ENCODE measurements at places on chromosomes 4 and X. TPM values are rescaled to one million over a fixed set of nuclear protein-coding genes. Genes with fewer than 3 reads are reported as not detected.

- no peak for DNase-seq
Measured at GRCh38 chrX:155662282-155662681, 49.5 kb upstream of the TMLHE start.

DNA sequence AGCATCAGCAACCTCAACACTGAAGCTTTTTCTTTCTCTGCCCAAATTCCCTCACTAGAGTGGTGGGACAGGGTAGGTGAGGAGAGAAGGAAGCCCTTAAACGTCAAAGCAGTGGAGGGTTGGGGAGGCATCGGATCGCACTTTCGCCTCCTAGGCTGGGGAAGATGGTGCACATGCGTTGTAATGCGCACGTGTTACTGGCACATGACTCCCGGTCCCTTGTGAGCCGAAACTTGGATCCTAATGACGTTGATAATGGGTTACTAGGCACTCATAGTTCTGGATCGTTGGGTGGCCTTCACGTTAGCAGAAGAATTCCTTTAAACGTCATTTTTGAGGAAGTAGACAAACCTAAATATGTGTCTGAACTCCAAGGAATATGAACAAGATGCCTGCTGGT, at the start of gene CBLL2:
TSS of gene CBLL2 (plus strand) at position 301 of the 400 bp plus-strand sequence. CDS start at position 380, 79 bp downstream.
- DNase-seq = no peak

DNA sequence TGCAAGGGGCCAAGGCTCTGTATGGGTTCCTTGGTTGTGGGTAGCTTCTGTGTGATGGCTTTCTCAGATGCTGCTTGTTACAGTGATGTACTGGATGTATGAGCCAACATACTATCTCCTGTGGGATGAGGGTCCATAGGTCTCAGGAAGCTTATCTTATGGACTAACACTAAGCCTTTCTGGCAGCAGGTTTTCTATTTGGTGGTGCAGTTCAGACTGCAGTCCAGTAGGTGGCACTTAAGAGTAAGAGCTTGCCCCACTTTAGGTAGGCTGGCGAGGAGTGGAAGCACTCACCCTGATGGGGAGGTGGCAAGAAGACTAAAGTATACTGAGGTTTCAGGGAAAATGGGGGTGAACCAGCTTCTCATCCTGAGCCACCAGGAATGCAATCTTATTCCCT, 306.7 kb upstream of the MAOA start:
- DNase-seq = no peak

GRCh38 chr4:124833831-124834505, 121.4 kb upstream of the ANKRD50 start:
- DNase-seq = no peak

DNA sequence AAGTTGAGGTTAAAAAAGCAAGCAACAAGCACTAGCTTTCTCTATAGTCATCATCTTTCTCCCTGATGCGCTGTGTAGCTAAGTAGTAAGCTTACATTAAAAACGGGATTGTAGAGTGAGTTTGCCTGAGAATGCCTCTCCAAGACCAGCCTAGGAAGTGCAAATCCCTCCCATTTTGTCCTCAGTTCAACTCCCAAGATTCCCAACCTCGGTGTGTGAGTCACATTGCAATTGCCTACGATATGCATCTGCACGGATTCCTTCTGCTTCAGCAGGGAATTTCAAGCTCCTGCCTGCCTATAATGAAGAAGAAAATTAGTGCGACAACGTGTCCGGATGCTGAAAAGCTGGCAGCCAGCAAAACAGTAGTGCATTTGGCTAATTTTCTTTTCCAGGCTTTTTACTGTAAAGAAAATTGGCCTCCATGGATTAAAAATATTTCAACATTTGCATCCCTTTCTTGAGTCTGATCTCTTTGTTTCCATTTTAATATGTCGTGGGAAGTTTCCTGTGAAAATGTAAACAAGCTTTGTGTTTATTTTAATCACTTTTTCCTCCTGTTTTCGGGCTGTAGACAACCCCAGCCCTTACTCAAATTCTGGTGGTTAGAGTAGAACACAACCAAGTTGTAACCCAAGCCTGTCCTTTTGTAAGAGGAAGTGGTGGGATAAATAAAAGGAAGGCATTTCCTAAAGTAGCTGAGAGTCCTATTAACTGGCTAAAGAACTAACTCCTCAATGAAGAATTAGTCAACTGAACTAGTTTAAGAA, 58.4 kb upstream of the TET2 start:
- DNase-seq = no peak

DNA sequence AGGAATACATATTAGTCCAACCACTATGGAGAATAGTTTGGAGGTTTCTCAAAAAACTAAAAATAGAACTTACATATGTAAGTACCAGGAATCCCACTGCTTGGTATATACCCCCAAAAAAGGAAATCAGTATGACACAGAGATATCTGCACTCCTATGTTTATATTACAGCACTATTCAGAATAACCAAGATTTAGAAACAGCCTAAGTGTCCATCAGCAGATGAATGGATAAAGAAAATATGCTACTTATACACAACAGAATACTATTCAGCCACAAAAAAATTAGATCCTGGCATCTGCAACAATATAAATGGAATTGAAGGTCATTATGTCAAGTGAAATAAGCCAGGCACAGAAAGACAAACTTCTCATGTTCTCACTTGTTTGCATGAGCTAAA, 27.5 kb upstream of the ABCG2 start:
- no peak for DNase-seq

DNA sequence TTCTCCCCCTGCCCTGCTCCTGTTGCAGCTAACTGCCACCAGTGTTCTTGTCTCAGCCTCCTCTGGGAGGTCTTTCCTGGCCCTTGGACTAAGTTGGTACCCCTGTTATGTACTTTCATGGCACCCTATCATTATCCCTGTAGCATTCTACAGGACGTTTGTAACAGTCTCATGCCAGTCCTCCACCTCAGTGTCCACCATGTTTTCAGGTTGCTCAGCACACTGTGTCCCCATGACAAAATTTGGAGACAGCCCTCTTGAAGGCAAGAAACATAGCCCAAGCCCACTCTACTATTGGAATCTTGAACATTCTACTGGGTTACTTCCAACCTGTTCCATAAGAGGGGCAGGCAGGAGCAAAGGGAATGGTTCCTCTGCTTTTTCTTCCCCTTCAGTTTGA, 194.4 kb upstream of the ANXA3 start:
- DNase-seq = no peak

- no peak for DNase-seq
Measured at GRCh38 chrX:108070891-108071290, 20.5 kb downstream of the PSMD10 start.

DNA sequence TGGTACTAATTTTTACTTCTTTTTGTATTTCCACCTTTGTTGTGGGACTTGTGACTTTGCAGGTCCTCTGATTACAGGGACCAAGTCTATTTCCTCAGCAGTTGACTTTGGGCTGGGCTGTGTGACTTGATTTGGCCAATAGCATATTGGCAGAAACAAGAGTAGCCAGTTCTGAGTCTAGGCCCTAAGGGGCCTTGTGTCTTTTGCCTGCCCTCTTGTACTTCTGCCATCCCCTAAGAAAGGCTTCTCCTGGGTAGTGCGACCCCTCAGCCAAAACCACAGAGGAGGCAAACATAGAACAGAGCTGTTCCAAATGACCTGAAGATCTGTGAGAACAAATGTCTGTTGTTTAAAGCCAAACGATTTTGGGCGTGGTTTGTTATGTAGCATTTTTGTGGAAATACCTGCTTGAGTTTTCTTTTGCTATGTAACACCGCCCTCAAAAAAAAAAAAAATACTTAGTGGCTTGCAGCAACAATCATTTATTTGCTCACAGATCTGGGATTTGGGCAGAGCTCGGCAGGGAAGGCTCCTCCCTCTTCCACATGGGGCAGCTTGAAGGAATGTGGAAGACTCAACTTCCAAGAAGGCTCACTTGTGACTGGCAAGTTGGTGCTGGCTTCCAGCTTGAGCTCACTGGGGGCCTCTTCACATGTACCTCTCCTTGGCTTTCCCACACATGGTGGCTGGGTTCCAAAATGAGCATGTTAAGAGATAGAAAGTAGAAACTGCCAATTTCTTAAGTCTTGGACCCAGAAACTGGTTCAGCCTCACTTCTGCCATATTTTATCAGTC, 423.0 kb upstream of the CNKSR2 start:
- no peak for DNase-seq

GRCh38 chr4:174629265-174629664, 107.0 kb upstream of the HPGD start:
- DNase-seq = no peak

DNA sequence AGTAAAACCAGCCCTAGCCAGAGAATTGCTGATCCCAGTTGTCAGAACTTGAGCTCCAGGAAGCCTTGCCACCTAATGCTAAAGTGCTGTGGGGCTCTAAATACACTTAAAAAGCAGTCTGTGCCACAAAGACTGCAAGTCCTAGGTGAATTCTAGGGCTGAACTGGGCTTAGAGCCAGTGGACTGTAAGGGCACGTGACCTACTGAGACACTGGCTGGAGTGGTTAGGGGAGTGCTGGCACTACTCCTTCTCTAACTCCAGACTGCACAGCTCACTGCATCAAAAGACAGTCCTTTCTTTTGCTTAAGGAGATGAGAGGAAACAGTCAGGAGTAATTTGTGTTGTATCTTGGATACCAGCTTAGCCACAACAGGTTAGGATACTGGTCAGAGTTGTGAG, 1240.2 kb downstream of the FAM133A start:
- no peak for DNase-seq

- DNase-seq = no peak
Measured at GRCh38 chr4:77251751-77252150, 94.7 kb downstream of the CCNG2 start.

Gene SHISA3
- total RNA-seq = 5.8 TPM

Gene CSAG3
- total RNA-seq = not detected

Measured in omental fat pad (tissue), 4 donors.